ENCODE measurements at places on chromosomes 2 and 18. TPM values are rescaled to one million over a fixed set of nuclear protein-coding genes. Genes with fewer than 3 reads are reported as not detected.

Gene UGT1A3
- not detected for total RNA-seq

Gene RSAD2
- 4.8 TPM for total RNA-seq

Gene COL4A4
- 9.8 TPM for total RNA-seq

Gene EMX1
- total RNA-seq: not detected

All from left ventricle myocardium superior (tissue), 1 donor.